ENCODE measurements at places on chromosomes 11 and 22. TPM values are rescaled to one million over a fixed set of nuclear protein-coding genes. Genes with fewer than 3 reads are reported as not detected.

Gene ACER3
- 4.8 TPM for total RNA-seq

Gene SYT12
- not detected for total RNA-seq

Gene RAPSN
- total RNA-seq = 3.6 TPM

Gene DCHS1
- 5.5 TPM for total RNA-seq

Gene GAL3ST3
- 4.9 TPM for total RNA-seq

Gene CRACR2B
- total RNA-seq = 18.6 TPM

Gene APOL6
- 4.3 TPM for total RNA-seq

Gene OR56A1
- not detected for total RNA-seq

Gene VPREB3
- total RNA-seq = 1.7 TPM
